ENCODE measurements at places on chromosomes 4 and X. TPM values are rescaled to one million over a fixed set of nuclear protein-coding genes. Genes with fewer than 3 reads are reported as not detected.

- no peak overlapping the region for H3K4me3 ChIP-seq
- no peak overlapping the region for H3K27ac ChIP-seq
Observed at GRCh38 chr4:180675359-180675650, 1567.9 kb upstream of the TENM3 start.

GRCh38 chr4:19983072-19983471 is 268.6 kb upstream of the SLIT2 start:
- no peak for DNase-seq
- H3K27ac ChIP-seq, result no peak overlapping the region

DNA sequence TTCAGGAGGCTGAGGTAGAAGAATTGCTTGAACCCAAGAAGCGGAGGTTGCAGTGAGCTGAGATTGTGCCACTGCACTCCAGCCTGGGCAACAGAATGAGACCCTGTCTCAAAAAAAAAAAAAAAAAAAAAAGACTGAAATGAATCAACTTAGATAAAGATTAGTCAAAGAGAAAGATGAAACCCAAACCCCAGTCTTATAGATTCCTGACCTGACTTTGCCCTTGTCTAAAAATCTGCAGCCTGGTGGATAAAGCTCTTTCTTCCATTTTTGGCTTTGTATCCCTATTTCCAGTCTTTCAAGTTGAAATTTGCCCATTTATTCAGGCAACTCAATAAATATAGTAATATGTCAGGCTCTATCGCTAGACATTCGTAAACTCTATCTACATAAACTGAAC is 39.3 kb upstream of the SPINK2 start:
- H3K4me3 ChIP-seq, result no peak overlapping the region
- no peaks in the 10 kb centered on the region for H3K36me3 ChIP-seq
- no peak overlapping the region for H3K27ac ChIP-seq
- H3K27me3 ChIP-seq, result peaks cover 7% of the 10 kb centered on the region
- DNase-seq, result no peak

DNA sequence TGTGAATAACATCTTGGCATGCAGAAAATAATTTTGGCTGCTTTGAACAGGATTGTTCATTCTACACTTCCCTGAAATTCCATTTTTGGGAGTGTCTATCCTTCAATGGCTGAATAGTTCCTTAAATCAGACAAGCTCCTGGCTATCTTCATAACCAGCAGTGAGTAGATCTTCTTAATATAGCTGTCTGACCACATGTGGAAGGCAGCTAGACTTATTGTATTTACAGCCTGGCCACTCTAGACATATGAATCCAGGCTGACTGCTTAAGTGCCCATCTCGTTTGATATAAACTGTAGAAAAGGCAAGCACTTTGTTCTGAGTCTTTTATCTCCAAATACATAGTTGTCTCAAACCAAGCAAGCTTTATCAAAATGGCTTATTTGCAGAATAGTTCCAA is 40.0 kb downstream of the PWWP3B start:
- no peak for DNase-seq
- no peaks in the 10 kb centered on the region for H3K27me3 ChIP-seq
- H3K4me1 ChIP-seq, result no peaks in the 10 kb centered on the region

DNA sequence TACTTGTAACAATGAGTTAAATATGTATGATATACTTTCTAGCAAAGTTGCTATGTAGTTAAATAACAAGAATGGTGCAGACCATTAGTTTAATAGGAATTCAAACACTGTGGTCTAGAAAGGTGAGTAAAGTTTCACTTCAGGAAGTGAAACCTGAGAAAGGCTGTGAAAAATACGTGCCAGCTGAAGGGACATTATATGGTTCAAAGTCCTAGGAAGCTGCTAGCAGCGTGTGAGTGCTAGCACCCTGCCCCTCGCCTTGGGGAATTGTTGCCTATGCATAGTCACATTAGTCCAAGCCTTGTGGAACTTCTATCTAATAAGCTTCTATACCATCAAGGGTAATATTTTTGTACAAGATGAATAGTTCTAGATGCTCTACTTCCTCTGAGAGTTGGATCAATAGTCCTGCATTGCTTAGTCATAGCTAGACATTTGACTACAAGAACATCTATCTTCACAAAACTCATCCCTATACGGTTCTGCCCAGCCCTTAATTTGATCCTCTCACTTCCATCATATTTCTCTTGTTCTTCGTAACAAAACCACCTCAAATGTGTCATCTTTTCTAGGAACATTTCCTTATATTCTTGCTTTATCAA is 45.8 kb upstream of the ARSJ start:
- no peaks in the 10 kb centered on the region for H3K27me3 ChIP-seq
- no peaks in the 10 kb centered on the region for H3K4me1 ChIP-seq
- no peak overlapping the region for H3K4me3 ChIP-seq
- H3K36me3 ChIP-seq, result no peaks in the 10 kb centered on the region
- no peak overlapping the region for H3K27ac ChIP-seq

BOD1L1 gene
- total RNA-seq, result 37.0 TPM

Data from esophagus squamous epithelium (tissue), 5 donors.